ENCODE measurements at places on chromosomes 6 and 20. TPM values are rescaled to one million over a fixed set of nuclear protein-coding genes. Genes with fewer than 3 reads are reported as not detected.

Gene LGSN
- 0.23 TPM for total RNA-seq

Gene ETV7
- 0.99 TPM for total RNA-seq

Gene GTPBP2
- 51.4 TPM for total RNA-seq

Gene SIRPA
- total RNA-seq: 10.6 TPM

Gene EPB41L1
- 25.3 TPM for total RNA-seq

Gene MICAL1
- 5.8 TPM for total RNA-seq

Gene TMEM151B
- 0.37 TPM for total RNA-seq

Gene CFB
- total RNA-seq: 1.5 TPM

Gene DEF6
- 0.43 TPM for total RNA-seq

Gene SULF2
- 269 TPM for total RNA-seq

- DNase-seq: peak; percentile 65
Measured at GRCh38 chr6:73521351-73521985, 636 bp upstream of the EEF1A1 start.

GRCh38 chr6:136647363-136647852 is 97.2 kb upstream of the MAP7 start:
- DNase-seq: peak; percentile 10

GRCh38 chr6:157383471-157383870 is 2.5 kb downstream of the ZDHHC14 start:
- no peak for DNase-seq

DNA sequence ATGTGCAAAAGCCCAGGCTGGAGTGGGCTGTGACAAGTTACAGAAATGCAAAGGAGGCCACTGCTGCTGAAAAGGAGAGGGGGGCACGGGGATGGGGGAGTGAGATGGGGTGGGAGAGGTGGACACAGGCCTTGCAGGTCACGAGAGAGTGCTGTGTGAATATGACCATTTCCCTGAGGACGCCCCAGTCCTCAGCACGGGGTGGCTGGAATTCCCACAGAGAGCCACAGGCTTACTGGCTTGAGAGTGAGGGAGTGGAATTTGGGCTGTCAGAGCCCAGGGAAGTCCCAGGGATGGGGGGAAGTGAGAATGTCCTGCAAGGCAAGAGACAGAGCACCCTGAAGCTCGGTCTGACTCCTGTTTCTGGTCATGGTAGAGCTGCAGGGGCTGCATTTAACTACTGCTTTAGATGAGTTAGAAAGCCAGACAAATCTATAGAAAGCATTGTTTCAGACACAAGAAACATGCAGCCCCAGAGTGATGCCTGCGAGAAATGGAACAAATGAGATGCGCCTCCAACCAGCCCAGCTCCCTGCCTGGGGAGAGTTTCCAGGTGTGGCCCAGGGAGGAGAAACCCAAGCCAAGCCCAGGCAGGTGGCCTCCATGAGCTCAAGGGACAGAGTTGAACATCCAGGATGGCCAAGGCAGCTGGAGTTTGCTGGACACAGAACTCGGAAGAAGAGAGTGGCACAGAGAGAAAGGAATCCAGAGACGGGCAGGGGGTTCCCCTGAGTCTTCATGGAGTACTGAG is 30.5 kb downstream of the NPEPL1 start:
- no peak for DNase-seq

DNA sequence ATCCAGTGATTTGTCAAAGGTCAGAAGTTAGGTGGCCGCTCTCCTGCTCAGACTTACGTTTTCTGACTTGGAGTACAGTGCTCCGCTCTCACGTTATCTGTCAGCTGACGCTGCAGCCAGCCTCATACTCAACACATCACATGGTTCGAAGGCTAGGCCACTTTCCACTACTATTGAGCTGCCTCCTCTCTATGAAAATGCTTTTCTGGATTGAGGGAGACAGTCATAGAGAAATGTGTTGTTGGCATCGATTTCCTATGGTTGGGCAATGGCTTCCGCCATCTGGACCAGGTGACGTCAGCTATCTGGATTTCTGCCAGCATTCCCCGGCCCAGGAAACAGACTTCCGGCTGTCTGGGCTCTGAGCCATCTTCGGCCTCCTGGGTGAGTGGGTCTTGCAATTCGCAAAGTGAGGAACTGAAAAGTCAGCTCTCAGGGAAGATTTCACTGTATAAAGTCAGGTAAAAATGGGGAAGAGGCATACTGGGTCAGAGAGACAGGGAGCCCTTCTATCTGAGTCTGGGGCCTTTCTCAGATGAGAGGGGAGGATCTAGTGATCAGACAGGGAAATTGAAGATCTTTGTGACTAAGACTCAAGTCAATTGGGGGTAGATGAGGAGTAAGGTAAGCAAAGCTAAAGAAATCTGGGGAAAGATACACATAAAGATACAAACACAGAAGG is 37.5 kb upstream of the IER3 start:
- DNase-seq: peak; percentile 98

DNA sequence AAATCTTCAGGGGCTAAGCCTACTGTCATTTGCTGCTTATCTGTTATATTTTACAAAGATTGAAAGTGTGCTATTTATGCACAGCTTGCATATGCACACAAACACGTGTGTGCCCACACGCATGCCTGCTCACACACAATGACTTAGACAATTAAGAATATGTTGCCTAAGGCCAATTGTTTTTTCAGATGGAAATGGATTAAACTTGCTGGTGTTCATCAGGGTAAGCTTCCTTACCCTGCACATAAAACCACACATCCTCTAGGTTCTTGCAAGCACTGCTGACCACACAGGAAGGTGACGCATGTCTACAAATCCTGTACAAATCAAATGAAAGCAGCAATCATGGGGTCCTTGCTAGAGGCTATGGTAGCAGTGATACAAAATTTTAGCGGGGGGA is 58.4 kb downstream of the GJA10 start:
- DNase-seq: peak; percentile 92

GRCh38 chr20:32560989-32561830 is 23.9 kb downstream of the NOL4L start:
- DNase-seq: no peak

- DNase-seq: peak; percentile 35
Measured at GRCh38 chr6:20377623-20378265, 23.9 kb upstream of the E2F3 start.

DNA sequence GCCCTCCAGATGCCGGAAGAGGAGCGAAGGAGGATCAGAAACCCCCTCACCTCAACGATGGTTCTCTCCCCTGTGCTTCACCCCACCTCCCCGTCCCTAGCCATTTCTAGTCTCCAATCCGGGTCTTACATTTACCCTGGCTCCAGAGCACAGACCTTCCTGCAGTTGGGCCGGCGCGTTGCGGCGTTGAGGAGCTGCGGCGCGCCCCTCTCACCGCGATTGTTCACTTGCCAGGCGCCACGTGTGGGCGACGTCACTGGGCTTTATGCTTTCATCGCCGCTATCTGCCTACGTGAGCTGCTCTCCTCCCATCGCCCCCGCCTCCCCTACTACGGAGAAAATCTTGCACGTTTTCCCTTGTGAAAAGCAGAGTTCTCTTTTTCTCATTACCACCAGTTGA is at the start of gene CRISP2:
CRISP2 (minus strand) TSS at position 198 of the 400 bp plus-strand sequence. CDS start 4,347 bp downstream, outside the sequence.
- DNase-seq: no peak

DNA sequence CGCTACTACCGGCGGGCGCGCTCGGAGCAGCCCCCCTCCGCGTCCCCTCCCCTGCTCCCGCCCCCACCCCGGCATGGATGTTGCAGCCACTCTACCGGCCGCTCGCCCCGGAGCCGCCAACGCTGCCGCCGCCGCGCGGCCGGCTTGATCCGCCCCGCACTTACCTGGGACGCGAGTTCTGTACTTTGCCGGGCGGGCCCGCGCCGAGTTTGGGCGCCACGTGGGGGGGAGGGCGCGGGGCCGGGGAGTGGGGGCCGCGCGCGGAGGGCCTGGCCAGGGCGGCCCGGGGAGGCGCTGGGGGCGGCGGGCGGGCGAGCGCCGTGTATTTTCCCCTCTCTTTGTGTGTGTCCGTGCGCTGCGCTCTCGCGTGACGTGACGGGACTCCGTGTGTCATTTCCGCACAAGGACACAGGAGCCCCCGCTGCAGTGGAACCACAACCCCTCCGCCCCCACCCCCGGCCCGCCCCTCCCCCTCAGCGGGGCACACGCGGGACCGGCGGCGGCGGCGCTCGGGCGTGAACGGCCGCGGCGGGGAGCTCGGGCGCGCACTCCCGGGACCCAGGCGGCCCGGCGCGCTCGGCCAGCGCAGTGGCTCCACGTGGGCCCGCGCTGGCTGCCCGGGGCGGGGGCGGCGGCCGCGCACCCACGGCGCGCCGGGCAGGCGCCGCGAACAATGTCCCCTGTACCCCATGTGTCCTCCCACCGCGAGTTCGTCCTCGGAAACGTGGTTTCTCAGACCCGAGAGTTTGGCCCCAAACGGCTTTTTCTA is at the start of gene BEND3:
BEND3 (minus strand) TSS at position 590 of the 769 bp plus-strand sequence. CDS start 16,230 bp downstream, outside the sequence.
- no peak for DNase-seq

- no peak for DNase-seq
Measured at GRCh38 chr6:138592749-138593123, 93.4 kb upstream of the NHSL1 start.

GRCh38 chr6:32637219-32637880 is at the start of gene HLA-DQA1:
TSS of gene HLA-DQA1 (plus strand) at chr6:32637406. CDS start at chr6:32637459, 53 bp downstream.
- no peak for DNase-seq

DNA sequence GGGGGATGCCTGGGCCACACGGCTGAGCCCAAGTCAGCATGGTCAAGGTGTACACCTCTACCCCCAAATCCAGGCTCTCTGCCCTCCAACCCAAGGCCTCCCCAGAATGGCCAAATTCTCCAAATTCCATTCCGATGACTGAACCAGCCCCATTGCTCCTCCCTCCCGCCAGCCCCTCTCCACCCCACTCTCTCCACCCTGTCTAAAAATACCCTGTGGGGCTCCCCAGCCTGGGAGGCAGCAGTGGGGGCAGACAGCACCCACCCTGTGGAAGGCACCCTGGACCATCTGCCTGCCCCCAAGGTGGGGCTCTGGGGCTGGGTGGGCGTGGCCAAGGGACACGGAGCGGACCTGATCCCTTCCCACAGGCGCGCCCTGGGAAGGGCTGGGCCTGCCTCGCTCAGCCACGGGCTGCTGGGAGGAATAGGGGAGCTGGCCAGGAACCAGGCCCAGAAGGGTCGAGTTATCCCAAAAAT is 11.4 kb downstream of the TEAD3 start:
- DNase-seq: no peak

GRCh38 chr6:34324738-34325444 is 67.6 kb downstream of the NUDT3 start:
- DNase-seq: no peak

DNA sequence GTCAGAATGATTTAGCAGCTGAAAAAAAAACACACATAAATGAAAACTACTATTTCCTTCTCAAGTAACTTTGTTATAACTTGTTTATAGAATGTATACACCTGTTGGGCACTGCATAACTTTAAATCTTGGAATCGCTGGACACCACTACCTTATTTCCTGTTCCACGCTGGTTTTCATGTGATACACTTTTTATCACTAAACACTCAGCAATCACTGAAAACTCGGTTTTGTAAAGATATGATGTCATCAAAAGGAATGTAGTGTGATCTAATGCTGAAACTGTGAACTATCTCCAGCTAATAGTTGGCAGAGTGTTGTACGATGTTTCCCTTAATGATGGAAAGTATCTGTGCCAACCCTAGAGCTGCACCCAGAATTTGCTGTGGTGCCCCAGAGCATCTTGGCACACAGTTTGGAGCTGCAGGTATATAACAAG is 127.9 kb downstream of the BACH2 start:
- no peak for DNase-seq

GRCh38 chr6:50602292-50602691 is 111.0 kb upstream of the TFAP2D start:
- peak; percentile 23 for DNase-seq

GRCh38 chr6:43012364-43012763 is 1.4 kb downstream of the MEA1 start:
- no peak for DNase-seq

DNA sequence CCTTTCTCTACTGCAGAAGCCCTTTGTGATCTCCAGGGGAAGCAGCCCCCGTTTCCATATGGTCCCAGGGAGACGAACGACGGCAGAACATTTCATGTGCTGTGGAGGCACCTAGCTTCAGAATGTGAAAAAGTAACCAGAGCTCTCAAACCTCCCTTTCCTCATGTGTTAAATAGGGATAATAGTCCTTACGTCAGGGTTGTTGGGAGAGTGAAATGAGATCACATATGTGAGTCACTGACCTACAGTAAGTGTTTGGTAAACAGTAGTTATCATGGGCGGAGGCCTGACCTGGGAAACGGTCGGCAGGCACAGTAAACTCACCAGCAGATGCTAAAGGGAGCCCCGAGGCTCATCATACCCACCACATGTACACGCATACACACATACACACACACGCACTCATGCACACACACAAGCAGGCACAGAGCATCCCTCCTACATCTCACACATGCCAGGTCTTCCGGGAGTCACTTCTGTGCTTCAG is 89.7 kb downstream of the LY86 start:
- peak; percentile 81 for DNase-seq

- DNase-seq: no peak
Measured at GRCh38 chr6:131197716-131198115, 62.4 kb downstream of the AKAP7 start.

DNA sequence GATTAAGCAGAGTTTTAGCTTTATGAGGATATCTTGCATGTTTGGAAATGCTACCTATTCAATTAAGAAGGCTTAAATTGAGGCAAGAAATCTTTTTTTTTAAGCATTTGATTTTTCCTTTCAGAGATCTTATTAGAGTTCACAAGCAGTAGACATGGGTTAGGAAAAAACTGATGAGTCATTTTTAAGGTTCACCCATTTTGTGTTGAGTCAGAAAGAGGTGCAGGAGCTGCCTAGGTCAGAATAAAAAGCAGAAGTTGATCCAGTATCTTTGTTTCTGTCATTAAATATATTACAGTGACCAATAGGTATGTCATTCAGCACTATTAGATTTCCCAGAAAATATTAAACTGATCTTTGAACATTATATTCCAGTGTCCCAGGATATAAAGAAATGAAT is 306.8 kb downstream of the LMBRD1 start:
- no peak for DNase-seq

GRCh38 chr6:95797054-95797453 is 218.7 kb upstream of the FUT9 start:
- no peak for DNase-seq

- no peak for DNase-seq
Measured at GRCh38 chr6:169793408-169793807, 42.0 kb downstream of the ERMARD start.

GRCh38 chr6:55069132-55069781 is 105.1 kb upstream of the HCRTR2 start:
- peak; percentile 58 for DNase-seq

DNA sequence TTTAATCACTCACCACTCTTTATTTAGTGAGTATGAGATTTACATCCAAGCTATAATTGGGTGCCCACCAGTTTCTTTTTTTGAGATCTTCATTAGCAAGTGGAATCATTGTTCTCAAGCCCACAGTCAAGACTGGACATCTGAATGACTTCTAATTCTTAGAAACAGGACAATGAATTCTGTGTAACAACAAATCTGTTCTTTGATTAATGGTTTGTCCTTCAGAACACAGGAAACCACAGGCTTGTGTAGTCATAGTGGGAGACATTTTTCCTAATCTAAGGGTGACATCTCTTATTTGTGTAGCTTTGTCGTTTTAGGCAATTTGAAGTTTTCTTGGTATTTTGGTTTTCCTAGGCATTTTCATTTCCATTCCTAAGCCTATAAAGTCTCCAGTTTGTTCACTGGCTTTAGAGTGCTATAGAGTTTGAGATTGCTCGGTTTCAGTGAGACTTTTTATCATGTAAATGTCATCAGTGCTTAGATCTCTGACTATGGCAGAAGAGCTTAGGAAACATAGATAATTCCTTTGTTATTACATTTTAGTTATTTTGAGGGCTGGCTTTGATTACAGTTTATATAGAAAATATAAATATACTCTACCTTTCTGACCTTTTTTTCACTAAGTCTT is 903.9 kb upstream of the MAP3K7 start:
- no peak for DNase-seq

Data from H4 (cell line).